Right lung (tissue), 10 donors: ENCODE measurements at places on chromosomes 6 and 20. TPM values are rescaled to one million over a fixed set of nuclear protein-coding genes. Genes with fewer than 3 reads are reported as not detected.
A peak's percentile ranks its signal among the peaks of the same experiment; 100 is the strongest.

DNA sequence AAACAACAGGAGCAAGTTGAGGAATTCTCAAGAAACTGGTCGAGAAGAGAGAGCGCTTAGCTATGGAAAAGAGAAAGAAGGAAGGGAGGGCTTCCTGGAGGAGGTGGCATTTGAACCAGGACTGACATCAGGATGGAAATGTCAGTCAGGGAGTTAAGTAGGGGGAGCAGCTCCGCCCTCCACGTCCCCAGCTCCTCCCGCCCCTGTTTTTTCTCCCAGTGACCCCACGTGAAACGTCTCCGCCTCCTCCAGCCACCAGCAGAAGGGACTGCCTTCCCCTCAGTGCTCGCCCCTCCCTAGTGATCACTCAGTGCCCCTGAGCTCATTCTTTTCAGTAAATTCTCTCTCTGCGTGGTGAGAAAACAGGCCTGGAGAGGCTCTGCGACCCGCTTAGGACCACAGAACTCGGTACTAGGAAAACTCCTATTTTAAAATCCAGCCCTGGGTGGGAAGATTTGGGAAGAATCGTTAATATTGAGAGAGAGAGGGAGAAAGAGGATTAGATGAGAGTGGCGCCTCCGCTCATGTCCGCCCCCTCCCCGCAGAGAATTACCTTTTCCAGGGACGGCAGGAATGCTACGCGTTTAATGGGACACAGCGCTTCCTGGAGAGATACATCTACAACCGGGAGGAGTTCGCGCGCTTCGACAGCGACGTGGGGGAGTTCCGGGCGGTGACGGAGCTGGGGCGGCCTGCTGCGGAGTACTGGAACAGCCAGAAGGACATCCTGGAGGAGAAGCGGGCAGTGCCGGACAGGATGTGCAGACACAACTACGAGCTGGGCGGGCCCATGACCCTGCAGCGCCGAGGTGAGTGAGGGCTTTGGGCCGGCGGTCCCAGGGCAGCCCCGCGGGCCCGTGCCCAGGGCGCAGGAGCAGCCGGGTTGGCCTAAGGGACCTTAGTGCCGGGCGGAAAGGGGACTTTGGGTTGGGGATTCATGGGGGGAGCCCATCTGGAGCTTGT is 4.6 kb downstream of the HLA-DPB1 start:
- DNase-seq, result peak; percentile 55

DNA sequence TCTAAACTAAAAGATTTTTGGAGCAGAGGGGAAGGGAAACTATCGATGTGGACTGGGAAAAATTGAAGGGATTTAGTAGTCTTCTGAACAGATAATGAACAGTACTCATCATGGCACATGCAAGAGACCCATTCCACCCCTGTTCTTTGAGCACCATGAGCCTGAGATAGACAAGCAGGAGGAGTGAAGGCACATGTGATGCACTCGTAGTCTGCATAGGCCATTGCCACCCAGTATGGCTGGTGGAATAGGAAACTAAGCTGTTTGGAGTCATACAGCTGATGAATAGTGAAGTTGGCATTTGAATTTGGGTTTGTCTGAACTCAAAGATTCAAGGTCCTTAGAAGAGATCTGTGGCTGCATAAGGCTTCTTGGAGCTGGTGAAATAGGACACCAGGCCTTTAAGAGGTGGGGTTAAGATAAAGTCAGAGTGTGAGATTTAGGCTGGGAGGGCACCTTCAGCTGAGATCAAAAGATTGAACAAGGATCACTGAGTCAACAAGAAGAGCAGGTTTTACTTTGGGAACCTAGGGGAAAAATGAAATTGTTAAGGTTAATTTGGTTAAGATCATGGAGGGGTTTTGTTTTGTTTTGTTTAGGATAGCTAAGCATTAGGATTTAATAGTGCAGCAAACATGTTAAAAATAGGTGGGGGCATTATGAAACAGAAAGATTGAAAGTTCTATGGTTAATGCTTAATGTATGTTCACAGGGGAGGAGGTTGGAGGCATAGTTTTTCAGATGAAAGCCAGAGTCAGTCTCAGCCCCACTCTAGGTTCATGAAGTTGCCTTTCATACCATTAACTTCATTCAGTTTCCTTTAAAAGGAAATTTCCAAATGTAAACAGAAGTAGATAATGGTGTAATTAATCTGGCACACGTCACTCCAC is 148.8 kb downstream of the ARID1B start:
- peak; percentile 19 for DNase-seq

MAVS gene
- 21.9 TPM for polyA plus RNA-seq

DNA sequence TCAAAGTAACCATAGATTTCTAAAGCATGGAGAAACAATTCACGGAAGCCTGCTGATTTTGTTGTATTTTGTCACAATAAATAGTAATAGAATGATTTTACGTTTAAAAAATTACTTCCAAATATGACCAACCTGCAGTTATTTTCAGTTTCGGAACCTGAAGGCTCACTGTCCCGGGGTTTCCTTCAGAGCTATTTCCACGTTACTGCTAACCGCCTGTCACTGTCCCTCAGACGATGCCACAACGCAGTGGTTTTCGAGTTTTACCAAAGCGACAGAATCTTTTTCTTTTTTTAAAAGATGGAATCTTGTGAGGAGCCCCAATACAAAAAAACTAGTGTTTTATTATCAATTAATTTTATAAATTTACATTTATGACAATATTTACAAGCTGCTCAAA is 40.5 kb downstream of the PSMG4 start:
- no peak for DNase-seq

- no peak for DNase-seq
These were observed 50.9 kb downstream of the PLCB4 start for GRCh38 chr20:9119776-9120175.
